ENCODE measurements at places on chromosomes 5 and 9.

DNA sequence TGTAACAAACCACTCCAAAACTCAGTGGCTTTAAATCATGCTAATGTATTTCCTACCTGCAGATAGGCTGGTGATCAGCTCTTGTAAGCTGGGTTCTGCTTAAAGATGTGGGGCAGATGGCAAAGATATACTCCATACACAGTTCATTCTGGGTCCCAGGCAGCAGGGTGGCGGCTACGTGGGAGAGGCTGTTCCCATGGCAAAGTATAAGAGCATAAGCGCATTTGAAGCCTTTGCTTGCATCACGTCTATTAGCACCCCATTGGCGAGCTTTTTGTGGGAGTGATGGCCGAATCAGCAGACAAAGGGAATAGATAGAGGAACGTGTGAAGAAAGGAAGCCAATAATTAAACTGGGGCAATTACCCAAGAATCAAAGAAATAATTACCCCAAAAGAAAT lies 523.1 kb downstream of the SPATA31D1 start:
- DNase-seq = no peak

- DNase-seq = peak; percentile 71
Observed at GRCh38 chr5:13591621-13592020, 352.9 kb downstream of the DNAH5 start.

GRCh38 chr5:154442801-154443200 lies 3.0 kb upstream of the SAP30L start:
- DNase-seq = no peak

DNA sequence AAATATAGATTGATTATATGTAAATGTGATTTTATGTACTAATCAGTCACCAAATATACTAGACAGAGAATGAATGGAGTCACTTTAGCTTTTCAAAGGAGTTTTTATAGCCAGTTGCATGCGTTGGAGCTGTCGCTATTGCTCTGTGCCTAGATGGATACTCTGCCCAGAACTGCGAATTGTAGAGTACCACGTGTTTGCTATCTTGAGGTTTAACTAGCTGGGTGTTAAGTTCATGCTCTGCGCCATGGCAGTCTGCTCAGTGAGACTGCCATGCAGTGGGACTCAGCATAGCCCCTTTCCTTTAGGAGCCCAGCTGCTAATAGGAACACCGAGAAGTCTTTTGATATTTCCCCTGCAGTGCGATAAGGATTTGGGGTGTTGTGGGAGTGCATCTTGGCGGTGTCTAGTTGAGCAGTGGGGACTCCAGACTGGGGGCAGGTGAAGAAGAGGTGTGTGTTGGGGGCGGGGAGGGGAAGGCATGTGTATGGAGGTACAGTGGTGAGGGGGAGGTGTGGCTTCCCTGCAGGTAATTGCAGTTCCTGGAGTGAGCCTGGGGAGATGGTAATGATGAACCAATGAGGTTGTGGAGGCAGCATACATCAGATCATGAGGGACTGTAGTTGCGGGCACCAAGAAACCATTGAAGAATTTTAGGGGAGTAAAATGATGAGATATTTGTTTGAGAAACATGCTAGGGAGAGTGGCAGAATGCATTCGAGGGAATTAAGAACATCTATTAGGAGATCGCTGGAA lies 118.9 kb downstream of the TRIO start:
- DNase-seq = no peak

DNA sequence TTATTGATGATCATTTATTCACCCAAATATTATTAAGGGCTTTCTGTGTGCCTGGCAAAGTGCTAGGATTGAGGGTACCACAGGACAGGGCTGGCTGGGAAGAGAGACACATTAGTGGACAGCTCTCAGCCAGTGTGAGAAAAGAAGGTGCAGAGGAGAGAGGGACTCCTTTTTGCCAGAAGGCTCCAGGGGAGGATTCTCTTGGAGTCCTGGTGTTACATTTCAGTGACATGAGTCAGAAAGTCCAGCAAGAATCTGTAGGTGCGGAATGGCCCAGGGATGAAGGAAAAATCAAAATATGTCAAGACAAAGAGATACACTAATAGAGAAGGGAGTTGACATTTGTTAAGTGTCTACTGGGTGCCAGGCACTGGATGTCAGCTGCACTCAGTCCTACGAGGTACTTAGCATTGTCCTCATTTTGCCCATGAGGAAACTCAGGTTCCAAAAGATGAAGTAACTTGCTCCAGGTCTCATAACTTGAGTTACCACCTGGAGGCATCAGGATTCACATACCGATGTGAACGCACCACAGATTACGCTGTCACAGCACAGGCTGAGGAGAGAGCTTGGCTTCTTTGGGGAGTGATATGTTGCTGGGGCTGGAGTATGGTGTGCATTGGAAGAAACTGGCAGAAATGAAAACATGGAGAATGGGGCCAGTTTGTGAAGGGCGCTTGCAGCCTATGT lies 60.5 kb downstream of the RASGRF2 start:
- no peak for DNase-seq

- no peak for DNase-seq
Observed at GRCh38 chr9:119137479-119137878, 231.8 kb downstream of the BRINP1 start.

GRCh38 chr9:4967523-4967922 lies 17.5 kb upstream of the JAK2 start:
- DNase-seq = no peak

DNA sequence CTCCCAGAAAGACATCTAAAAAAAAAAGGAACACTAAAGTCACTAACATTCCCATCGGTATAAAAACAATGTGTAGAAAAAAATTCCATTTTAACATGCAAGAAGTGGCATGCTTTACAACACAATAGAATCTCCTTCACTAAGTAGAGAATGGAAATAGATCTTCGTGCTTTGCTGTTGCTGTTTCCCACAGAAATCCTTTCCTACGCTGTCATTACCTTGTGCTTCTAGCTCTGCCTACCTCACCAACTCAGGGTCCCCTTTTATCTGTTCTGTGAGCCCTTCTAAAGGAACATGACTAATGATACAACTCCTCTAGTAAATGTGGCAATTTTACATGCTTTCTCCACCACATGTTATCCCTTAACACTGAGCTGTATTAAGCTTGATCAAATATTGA lies 202.9 kb downstream of the MCTP1 start:
- DNase-seq = no peak

- DNase-seq = no peak
Observed at GRCh38 chr9:93406371-93406770, 45.1 kb upstream of the FAM120A start.

GRCh38 chr9:88567870-88568269 lies 32.9 kb downstream of the NXNL2 start:
- DNase-seq = no peak

DNA sequence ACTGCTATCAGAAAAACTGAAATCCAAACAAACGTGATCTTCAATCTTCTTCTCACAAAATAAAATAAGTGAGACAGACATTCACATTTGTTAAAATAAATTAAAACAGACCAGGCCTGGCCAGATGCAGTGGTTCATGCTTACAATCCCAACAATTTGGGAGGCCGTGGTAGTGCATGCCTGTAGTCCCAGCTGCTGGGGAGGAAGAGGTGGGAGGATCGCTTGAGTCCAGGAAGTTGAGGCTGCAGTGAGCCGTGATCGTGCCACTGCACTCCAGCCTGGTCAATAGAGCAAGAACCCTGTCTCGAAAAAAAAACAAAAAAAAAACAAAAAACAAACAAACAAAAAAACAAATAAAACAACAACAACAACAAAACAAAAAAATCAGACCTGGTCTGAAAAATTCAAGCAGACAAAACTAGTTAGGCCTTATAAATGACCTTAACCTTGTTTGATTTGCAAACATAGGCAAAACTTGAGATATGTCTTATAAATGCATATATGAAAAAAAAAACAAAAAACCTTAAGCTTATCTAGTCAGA lies 10.8 kb downstream of the MAPKAP1 start:
- no peak for DNase-seq

DNA sequence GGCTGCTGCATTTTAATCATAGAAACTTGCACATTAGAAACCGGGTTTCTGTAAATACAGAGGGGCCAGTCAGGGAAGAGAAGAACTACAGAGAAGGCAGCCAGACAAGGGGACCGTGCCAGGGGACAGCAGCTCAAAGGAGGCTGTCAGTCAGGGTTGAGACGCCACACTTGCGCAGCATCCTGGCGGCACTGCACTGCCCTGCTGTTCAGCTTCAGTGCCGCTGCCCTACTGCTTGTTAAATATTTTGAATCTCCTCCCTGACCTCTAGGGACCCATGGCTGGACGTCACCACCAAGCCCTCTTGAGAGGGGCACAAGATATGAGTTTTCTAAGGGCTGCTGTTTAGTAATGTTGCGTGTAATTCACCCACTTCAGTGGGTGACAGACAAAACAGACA lies 43.6 kb upstream of the ZBTB43 start:
- DNase-seq = no peak

GRCh38 chr5:150350524-150351344 lies 6.8 kb upstream of the TCOF1 start:
- peak; percentile 25 for DNase-seq

DNA sequence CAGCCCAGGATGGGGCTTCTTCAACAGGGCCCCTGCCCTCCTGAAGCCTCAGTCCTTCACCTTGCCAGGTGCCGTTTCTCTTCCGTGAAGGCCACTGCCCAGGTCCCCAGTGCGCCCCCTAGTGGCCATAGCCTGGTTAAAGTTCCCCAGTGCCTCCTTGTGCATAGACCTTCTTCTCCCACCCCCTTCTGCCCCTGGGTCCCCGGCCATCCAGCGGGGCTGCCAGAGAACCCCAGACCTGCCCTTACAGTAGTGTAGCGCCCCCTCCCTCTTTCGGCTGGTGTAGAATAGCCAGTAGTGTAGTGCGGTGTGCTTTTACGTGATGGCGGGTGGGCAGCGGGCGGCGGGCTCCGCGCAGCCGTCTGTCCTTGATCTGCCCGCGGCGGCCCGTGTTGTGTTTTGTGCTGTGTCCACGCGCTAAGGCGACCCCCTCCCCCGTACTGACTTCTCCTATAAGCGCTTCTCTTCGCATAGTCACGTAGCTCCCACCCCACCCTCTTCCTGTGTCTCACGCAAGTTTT lies 23.6 kb downstream of the PCDHGC5 start:
- DNase-seq = no peak

- no peak for DNase-seq
Observed at GRCh38 chr9:17481565-17481964, 97.3 kb upstream of the SH3GL2 start.

All from GM04503 (cell line).